Psoas muscle (tissue), 8 donors: ENCODE measurements at places on chromosomes 13 and 19. TPM values are rescaled to one million over a fixed set of nuclear protein-coding genes. Genes with fewer than 3 reads are reported as not detected.

DNA sequence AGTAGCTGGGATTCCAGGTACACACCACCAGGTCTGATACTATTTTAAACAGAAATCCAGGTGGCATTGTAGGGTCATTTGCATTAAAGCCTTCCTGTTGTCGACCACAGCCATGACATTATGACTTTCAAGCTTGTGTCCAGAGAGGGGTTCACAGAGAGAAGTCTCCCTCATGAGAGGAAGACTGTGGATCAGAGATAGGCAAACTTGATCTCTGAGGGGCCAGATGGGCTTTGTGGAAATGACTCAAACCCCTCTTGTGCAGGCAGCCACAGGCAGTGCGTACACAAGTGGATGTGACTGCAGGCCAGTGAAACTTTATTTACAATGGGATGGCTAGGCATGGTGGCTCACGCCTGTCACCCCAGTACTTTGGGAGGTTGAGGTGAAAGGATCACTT, 27.8 kb upstream of the F2RL3 start:
- no peak for DNase-seq

DNA sequence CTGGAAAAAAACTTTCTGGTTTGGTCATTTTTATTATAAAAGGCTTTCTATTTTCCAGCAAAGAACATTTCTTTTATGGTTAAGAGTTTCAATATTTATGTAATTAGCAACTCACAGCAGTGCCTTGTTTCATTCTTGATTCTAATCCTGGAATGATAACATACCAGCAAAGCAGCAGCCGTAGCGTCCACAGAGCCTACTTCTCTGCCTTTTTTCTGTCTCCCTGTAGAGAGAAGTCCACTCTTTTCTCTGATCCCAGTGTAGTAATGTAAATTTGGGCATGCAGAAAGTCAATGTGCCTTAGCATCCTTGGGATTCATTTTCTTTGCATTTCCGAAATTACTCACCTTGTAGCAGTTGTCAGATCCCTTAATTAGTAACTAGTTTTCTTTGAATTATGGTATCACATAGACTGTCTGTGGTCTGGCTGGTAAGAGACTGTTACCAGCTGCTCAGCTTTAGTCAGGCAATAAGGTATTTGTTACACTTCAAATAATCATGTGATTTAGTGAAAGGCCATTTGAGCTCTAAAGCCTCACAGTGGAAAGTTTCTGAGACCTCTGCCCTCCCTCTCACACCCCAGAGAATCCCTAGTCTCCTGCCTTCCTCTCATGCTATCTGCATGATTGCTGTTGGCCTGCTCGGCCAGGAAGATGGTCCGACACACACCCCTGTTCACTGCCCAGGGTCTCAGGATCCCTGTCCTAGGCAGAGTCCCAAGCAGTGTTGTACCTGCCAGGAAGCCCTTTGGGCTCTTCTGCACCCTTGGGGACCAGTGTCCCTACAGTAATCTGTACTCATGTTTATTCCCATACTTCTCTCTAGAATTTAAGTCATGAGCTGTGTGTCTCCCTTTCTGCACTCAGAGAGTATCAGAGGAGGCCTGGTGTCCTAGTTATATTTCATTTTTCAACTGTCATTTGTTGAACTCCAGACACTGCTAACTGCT, 86.3 kb downstream of the LRCH1 start:
- DNase-seq, result no peak

GRCh38 chr19:19372656-19373416, 32.6 kb upstream of the GATAD2A start:
- DNase-seq, result peak; percentile 74

DNA sequence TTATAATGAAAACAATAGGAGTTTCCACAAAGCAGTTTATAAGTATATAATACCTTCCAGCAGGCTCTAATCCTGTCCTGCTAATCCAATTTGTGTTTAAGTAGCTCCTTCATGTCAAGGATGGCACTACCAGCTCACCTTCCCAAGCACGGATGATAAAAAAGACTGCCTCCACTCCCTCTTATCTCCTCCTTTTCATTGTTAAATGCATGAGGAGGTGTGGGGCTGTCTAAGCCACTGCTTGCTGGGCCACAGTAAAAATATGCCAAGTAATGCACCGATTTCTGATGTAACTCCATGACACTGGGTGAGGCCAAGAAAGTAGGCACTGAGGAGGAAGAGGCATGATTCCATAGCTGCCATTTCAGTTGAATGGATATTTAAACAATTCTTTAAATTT, 193.1 kb downstream of the ZIC5 start:
- DNase-seq, result no peak

The OR10H1 gene
- total RNA-seq, result not detected

The KCNK6 gene
- total RNA-seq, result 0.67 TPM
